ENCODE measurements at places on chromosomes 3 and 15.

- DNase-seq, result no peak
Observed at GRCh38 chr15:59941612-59942011, 62.5 kb upstream of the FOXB1 start.

- no peak for DNase-seq
Observed at GRCh38 chr3:131007782-131008181, 18.8 kb downstream of the ASTE1 start.

- DNase-seq, result no peak
Observed at GRCh38 chr3:98823791-98824190, 60.7 kb downstream of the ST3GAL6 start.

DNA sequence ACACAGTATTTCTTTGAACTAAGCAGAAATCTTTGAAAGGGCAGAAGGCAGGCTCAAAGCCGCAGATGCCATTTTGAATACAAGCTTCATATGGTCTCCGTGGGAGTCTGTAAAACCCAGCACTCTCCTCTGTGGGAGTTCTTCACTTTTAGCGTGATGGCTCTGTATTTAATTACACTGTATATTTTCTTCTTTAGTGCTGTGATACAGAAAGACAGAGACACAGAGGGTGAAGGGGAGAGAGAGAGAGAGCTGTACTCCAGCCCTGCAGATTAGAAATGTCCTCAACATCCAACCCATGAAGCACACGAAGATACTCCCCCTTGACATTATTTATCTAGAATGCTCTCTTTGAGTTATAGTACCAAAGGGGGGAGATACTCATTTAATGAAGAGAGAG is 752.6 kb upstream of the NR2F2 start:
- DNase-seq, result no peak

DNA sequence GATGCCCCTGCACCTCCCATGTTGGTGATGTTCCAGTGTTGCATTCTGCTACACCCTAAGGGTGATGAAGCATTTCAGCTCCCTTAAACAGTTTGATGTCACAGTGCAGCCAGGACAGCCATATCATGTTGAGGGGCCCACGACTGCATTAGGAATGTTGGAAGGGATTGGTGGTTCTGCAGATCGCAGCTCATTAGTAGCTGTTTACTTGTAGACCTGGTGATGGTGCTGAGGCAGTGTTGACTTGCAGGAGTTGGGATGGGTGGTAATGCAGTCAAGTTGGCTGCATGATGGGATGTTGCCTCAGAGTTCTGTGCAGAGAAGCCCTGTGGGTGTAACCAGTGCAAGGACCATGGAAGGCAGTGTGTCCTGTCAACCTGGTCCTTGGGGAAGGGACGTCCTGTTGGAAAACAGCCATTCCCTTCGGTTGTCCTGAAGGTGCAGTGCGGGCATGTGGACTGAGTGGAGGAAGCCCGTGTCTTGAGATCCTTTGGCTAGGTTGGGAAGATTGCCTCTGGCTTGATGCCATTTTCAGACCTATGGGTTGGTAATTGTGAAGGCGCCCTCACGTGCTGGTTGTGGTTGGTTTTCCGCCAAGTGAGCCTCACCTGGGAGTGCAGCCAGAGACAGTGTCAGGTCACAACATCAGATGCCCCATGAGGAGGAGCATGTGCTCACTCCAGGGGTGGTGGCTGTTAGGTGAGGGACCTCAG is 100.7 kb downstream of the SNRPN start:
- no peak for DNase-seq

DNA sequence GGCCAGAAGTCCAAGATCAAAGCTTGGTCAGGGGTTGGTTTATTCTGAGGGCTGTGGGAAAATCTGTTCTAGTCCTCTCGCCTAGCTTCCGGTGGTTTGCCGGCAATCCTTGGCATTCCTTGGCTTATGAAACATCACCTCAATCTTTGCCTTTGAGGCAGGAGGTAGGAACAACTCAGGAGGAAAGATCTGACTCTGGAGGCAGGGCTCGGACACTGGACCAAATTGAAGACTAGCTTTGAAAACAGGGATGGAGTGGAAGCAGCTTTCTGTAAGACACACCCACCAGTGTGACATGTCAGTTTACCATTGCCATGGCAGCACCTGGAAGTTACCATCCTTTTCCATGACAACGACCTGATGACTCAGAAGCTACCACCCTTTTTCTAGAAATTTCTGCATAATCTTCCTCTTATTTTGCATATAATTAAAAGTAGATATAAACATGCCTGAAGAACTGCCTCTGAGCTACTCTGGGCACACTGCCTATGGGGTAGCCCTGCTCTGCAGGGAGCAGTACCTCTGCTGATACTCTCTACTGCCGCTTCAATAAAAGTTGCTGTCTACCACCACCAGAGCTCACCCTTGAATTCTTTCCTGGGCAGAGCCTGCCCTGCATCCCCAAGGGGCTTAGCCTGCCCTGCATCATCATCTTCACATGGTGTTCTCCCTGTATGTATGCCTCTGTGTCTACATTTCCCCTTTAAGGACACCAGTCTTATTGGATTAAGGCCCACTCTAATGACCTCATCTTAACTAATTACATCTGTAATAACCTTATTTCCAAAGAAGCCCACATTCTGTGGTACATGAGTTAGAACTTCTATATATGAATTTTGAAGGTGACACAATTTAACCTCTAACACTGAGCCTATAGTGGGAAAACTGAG is 38.3 kb upstream of the TM4SF4 start:
- DNase-seq, result no peak

Data from nucleus accumbens (tissue), 56 donors.